Testis (tissue), 5 donors: ENCODE measurements at places on chromosomes 1 and 21. TPM values are rescaled to one million over a fixed set of nuclear protein-coding genes. Genes with fewer than 3 reads are reported as not detected.

DNA sequence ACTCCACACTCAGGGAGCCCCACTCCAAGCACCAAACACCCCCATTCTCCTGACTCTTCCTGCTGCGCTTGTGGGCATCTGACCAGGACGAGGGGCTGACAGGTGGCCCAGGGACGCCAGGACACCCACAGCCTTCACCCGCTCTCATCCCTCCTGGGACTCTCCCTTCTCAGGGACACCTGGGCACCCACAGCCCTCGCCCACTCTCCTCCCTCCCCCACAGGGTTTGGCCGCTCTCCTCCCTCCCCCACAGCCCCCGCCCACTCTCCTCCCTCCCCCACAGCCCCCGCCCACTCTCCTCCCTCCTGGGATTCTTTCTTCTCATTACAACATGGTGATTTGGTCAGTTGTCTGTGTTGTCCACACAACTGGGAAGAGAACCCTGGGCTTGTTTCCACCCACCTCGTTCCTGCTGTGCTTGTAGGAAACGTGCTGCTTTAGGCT lies 43.4 kb downstream of the PRDM15 start:
- H3K27me3 ChIP-seq = no peaks in the 10 kb centered on the region
- no peak for DNase-seq
- H3K4me3 ChIP-seq = no peak overlapping the region
- no peaks in the 10 kb centered on the region for H3K36me3 ChIP-seq

DNA sequence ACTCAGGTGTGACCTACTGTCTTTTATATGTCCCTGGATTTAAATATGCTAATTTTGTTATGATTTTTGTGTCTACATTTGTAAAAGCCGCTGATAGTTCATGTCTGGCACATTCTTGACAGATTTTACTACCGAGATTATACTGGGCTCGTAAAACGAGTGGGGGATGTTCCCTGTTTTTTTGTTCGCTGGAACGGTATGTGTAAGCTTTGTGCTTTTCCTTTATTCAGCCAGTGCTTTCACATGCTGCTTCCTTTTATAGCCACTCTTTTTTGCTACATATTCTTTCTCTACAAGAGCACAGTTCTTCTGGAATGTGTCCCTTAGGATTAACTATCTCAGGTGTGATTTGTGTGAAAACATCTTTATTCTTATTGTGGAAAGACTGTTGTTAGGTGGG lies 46.6 kb downstream of the ADARB1 start:
- H3K36me3 ChIP-seq = no peaks in the 10 kb centered on the region
- peaks cover 2% of the 10 kb centered on the region for H3K4me1 ChIP-seq
- DNase-seq = no peak
- no peak overlapping the region for H3K27ac ChIP-seq

Gene TP73
- total RNA-seq = 1.5 TPM

DNA sequence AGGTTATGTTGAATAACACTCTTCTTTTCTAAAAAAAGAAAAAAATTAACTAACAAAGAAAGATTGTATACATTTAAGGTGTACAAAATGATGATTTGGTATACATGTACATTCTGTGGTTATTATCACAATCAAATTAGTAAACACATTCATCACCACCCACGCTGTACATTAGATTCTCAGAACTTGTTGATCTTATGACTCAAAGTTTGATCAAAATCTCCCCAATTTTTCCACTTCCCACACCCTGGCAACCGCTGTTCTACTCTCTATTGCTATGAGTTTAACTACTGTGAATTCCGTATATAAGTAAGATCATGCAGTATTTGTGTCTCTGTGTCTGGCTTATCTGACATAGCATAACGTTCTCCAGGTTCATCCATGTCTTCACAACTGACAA lies 469.5 kb upstream of the CHRM3 start:
- no peak for DNase-seq
- H3K4me3 ChIP-seq = no peak overlapping the region
- no peaks in the 10 kb centered on the region for H3K27me3 ChIP-seq

Gene CFAP141
- total RNA-seq = 4.0 TPM

Gene CFHR3
- 1.0 TPM for total RNA-seq

GRCh38 chr1:162475539-162476185 lies 22.0 kb upstream of the UHMK1 start:
- no peak for DNase-seq
- no peaks in the 10 kb centered on the region for H3K4me1 ChIP-seq
- no peak overlapping the region for H3K4me3 ChIP-seq
- no peak overlapping the region for H3K27ac ChIP-seq
- H3K36me3 ChIP-seq = no peaks in the 10 kb centered on the region

- no peak overlapping the region for H3K4me3 ChIP-seq
- H3K4me1 ChIP-seq = no peaks in the 10 kb centered on the region
- no peaks in the 10 kb centered on the region for H3K36me3 ChIP-seq
- no peak overlapping the region for H3K27ac ChIP-seq
- H3K27me3 ChIP-seq = no peaks in the 10 kb centered on the region
Measured at GRCh38 chr1:219365451-219365850, 191.8 kb downstream of the LYPLAL1 start.

- H3K4me1 ChIP-seq = peaks cover 14% of the 10 kb centered on the region
- H3K4me3 ChIP-seq = peak within 1 kb of the TSS; percentile 50
- DNase-seq = peak; percentile 91
Measured at GRCh38 chr1:209674957-209675564, at the start of gene G0S2. G0S2 (plus strand) TSS chr1:209675412; CDS start chr1:209675685, 273 bp downstream.

DNA sequence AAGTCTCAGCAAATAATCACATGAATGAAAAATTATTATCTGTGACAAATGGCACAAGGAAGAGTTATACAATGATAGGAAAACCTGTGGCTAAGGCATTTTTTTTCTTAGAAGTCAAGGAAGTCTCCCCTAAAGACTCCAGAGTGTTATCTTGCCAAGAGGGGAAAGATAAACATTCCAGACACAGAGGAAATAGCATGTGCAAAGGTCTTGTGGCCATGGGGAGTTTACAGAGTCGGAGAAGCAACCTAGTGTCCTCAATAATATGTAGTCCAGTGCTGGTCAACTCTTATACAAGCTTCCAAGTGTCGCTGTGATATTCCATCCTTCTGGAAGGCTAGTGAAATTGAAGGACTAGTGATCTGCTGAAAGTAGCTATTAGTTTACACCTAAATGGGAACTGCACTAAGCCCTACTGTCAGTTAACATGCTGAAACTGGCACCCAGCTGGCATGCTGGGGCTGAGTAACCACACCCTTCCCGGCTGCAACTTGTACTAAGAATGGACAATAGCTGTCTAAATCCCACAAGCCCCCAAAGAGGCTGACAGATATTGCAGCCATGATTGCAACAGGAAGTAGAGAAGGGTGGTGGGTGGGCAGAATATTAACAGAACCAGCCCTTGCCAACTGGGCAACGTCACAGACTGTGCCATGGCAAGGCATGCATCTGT lies 11.5 kb upstream of the ATP1B1 start:
- H3K4me3 ChIP-seq = no peak overlapping the region
- DNase-seq = no peak
- H3K36me3 ChIP-seq = no peaks in the 10 kb centered on the region
- H3K27ac ChIP-seq = no peak overlapping the region
- H3K27me3 ChIP-seq = no peaks in the 10 kb centered on the region

DNA sequence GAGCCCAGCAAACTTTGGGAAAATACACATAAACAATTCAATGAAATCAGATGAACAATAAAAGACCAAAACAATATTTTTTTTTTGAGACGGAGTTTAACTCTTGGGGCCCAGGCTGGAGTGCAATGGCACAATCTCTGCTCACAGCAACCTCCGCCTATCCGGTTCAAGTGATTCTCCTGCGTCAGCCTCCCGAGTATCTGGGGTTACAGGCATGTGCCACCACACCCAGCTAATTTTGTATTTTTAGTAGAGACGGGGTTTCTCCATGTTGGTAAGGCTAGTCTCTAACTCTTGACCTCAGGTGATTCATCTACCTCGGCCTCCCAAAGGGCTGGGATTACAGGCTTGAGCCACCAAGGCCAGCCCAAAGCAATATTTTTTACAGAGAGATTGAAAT lies 1588.5 kb downstream of the BRINP3 start:
- no peak overlapping the region for H3K27ac ChIP-seq
- H3K36me3 ChIP-seq = no peaks in the 10 kb centered on the region
- H3K27me3 ChIP-seq = no peaks in the 10 kb centered on the region
- no peak for DNase-seq

- H3K36me3 ChIP-seq = no peaks in the 10 kb centered on the region
- no peak overlapping the region for H3K4me3 ChIP-seq
- no peak for DNase-seq
- no peak overlapping the region for H3K27ac ChIP-seq
- H3K27me3 ChIP-seq = no peaks in the 10 kb centered on the region
Measured at GRCh38 chr1:77283701-77284425, 2.0 kb downstream of the AK5 start.

Gene VHLL
- 1.7 TPM for total RNA-seq

Gene PERM1
- total RNA-seq = 4.9 TPM

Gene ANKRD13C
- 18.7 TPM for total RNA-seq

GRCh38 chr1:229209816-229210215 lies 61.1 kb upstream of the RAB4A start:
- H3K27me3 ChIP-seq = no peaks in the 10 kb centered on the region
- H3K4me1 ChIP-seq = peaks cover 25% of the 10 kb centered on the region
- H3K36me3 ChIP-seq = no peaks in the 10 kb centered on the region
- H3K4me3 ChIP-seq = no peak overlapping the region

Gene PDZK1IP1
- total RNA-seq = 1.5 TPM
